ENCODE measurements at places on chromosomes 6 and 20.

DNA sequence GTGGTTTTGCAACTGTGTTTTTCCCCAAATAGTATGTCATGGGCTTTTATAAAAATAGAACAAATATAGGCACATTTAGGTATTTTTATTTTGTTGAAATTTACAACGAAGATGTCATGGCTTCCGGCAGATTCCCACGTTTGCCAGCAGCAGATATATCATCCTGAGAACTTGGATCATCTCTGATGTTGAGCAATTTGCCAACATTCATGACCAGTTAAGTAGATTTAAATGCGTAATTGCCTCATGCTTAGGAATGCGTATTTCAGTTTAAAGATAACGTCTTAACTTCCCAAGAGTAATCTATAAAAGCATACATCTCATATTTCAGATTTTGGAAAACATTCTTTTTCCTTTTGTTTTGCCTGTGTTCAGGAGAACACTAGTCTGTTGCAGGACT is 457.8 kb downstream of the QKI start:
- peak; percentile 70 for DNase-seq

- DNase-seq, result no peak
Observed at GRCh38 chr20:62805711-62806382, 1.2 kb downstream of the OGFR start.

GRCh38 chr6:86871681-86872080 is 65.6 kb upstream of the HTR1E start:
- no peak for DNase-seq

- DNase-seq, result no peak
Observed at GRCh38 chr6:6570929-6571671, 17.4 kb upstream of the LY86 start.

- no peak for DNase-seq
Observed at GRCh38 chr20:51551186-51551585, 8.7 kb upstream of the NFATC2 start.

DNA sequence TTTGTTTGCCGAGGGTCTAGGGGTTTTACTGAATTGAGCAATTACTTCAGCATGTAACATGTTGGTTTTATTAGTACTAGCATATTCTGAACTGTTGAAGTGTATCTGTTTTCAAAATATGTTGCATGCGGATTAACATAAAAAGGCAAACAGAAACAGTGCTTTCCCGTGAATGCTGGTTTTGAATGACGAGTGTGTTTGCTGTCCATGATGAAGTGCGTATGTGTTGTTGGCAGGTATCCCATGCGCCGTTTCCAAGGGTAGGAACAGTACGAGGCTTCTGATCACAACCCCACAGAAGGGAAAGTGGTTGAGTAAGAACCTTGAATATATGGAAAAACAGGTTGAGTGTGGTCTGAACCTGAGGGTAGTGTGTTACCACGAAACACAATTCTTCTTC is 232.9 kb downstream of the SAMD5 start:
- no peak for DNase-seq

GRCh38 chr6:169809386-169809785 is 58.0 kb downstream of the ERMARD start:
- DNase-seq, result no peak

GRCh38 chr20:41138475-41139226 is 1.3 kb downstream of the PLCG1 start:
- DNase-seq, result peak; percentile 14

GRCh38 chr6:34147906-34148630 is 2.2 kb upstream of the GRM4 start:
- DNase-seq, result no peak

GRCh38 chr6:143804835-143805239 is 38.3 kb upstream of the LTV1 start:
- DNase-seq, result no peak

DNA sequence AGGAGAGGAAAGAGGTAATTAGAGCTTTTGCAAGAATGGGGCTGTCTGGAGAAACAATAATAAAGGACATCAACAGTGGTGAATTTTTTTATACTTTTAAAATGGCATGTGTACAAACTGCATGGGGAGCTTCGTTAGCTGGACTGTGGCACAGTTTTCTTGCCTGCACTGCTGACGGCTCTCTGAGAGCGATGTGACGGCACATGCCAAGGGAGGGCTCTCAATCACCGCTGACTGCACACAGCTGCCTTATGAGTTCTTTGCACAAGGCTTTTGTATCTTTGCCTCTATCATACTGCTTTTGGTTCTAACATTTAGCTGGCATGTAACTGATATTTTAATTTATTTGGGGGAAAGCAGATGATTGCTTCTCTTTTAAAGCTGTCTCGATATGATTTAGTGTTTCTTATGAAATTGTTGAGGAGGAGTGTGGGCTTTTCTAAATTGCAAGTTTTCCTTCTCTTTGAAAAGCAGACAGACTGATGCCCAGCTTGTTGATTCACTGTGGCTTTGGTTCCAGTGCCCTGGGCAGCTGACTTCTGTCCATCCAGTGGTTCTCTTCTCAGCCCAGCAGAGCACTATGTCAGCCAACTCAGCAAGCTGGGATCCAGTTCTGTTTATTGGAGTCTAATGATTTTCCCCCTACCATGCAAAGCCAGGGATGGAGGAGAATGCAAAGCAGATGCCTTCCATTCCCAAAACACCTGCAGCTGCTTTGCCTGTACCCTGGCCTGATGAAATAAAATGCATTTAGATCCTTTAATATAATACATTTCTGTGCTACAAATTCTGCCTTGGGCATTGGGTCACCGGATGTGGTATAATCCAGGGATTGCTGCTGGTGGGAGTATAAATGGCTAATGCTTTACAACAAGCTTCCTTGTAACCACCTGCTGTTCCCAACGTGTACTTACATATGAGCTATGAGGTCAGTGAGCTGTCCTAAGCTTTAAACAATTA is 323.9 kb downstream of the ZFAND3 start:
- DNase-seq, result no peak

- no peak for DNase-seq
Observed at GRCh38 chr6:121595646-121596045, 160.2 kb downstream of the GJA1 start.

DNA sequence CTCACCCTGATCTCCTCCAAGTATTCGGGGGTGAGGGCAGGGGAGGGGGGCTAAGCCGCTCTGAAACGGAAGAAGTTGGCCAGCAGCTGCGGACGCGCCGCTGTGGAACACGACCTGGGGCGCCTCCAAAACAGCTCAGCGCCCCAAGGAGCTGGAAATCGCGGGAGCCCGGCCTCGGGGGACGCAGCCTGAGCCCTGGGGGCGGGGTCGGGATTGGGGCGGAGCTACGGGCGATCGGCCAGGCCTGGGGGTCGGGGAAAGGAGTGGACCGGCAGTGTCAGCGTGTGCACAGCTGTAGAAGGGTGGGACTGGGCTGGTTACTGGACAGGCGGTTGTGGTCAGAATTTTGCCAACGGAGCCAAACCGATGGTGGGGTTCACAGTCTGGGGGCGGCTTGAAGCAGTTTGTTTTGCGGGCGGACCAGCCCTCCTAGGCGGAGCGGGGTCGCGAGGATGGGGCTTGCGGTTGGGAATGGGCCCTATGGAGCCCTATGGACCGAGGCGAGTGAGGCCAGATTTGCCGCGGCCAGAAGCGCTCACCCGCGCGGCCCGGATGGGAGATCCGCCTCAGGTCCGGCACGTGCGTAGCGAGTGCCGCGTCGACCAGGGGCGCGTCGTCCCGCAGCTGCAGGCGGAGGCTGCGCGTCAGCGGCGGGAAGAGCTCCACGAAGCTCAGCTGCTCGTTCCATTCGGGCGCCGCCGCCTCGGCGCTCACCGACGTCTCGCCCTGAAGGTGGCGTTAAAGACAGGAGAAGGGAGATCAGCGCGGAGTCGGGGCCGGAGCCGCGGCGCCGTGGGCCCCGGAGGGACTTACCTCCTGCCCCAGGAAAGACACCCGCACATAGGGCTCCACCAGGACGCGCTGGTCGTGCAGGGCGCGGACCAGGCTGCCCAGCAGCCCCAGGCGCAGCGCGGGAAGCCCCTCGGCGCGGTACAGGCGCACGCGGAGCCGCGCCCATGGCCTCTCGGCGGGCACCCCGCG is 14.3 kb upstream of the SPAG4 start:
- peak; percentile 73 for DNase-seq

DNA sequence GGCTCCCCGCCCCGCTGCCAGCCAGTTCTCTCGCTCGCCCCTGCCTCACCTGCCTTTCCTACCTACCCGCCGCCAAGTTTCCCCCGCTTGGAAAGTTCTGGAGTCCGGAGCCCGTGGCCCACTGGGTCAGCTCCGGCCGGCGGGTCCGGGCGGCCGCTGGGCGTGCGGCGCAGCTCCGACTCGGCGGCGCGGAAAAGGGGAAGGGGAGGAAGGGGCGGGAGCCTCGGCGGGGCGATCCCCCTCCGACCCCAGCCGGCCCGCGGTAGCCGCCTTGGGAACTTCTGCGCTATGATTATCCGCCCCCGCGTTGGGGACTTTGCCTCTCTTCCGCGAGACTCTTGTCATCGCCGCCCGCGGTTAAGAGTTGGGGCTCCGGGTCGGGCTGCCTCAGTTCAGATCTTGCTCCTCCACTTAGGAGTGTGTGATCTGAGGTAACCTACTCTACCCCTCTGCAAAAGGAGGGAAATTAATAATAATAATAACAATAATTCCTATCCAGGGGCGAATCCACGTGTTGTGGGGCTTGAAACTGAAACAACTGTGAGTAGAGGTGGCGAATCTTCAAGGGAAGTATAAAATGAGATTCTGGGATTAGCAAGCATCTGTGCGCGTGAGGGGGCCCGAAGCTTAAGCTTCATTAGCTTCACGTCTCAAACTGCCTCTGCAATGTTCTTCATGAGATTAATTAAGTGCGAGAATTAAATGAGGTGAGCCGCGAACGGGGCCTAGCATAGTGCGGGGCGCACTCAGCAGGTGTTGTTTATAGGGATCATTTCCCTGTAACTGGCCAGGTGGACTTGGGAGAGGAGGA is 30.8 kb downstream of the SF3B5 start:
- DNase-seq, result no peak

All from astrocyte of the spinal cord (primary cell).